Stimulated activated CD4-positive, alpha-beta T cell treated with anti-CD3 and anti-CD28 coated beads, Interleukin-1b, Interleukin-23, amount 100 ng/mL, for 1 hour (primary cell): ENCODE measurements at places on chromosomes 11 and 22.

GRCh38 chr11:122108828-122109227 lies 7.2 kb downstream of the BLID start:
- DNase-seq = no peak

DNA sequence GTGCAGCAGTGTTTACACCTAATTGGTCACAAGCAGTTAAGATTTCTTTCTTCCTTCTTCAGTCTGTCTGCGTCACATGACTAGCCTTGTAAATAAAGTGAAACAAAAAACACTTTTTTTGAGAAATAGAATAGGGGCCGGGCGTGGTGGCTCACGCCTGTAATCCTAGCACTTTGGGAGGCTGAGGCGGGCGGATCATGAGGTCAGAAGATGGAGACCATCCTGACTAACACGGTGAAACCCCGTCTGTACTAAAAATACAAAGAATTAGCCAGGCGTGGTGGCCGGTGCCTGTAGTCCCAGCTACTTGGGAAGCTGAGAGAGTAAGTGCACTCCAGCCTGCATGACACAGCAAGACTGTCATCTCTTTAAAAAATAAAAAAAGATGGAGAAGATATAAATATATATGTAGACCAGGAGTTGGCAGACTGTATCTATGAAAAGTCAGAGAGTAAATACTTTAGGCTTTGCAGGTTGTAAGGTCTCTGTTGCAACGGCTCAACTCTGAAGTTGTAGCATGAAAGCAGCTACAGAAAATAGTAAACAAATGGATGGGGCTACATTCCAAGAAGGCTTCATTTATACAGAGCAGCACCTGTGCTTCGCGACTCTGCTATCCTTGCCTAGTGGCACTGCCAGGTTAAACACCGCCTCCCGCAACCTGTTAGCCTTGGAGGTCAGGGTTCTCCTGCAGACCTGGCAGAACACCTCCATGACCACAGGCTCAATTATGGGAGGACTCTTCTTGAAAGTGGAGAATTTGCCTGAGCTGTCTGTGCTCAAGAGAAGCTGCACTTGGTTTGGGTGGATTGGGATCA lies 55.9 kb downstream of the PPP6R2 start:
- DNase-seq = no peak

DNA sequence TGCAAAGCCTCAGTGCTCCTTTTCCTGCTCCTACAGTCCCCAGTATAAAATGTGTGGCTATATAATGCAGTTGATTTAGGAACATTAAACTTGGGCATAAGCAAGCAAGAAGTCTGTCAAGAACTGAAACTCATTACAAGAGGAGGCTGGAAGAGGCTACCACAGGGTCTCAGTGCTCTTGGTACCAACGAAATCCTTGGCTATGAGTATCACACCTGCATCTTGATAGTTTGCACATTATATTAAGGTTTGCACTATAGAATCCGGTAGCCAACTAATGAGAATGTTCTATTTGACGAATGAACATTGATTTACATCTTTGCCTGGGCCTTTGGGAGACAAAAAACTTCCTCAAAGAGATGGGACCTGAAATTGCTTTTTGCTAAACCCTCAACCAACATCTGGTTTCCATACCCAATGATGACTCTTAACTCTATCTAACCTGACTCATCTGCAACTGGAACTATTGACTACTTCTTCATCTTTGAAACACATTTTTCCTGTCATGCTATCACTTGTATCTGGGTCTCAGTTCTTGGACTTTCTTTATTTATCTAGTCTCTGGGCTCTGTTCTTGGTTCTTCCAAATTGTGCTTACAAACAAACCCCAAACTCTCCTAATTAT lies 207.2 kb upstream of the CTSC start:
- DNase-seq = no peak

- DNase-seq = no peak
These were observed 460.5 kb downstream of the BRD1 start for GRCh38 chr22:49367041-49367697.

GRCh38 chr11:46391578-46392420 lies at the start of gene CHRM4:
TSS of gene CHRM4 (minus strand) at chr11:46391776. CDS start at chr11:46386557, 5,219 bp downstream.
- DNase-seq = no peak

GRCh38 chr11:119974051-119974450 lies 163.9 kb downstream of the TRIM29 start:
- DNase-seq = no peak
